ENCODE measurements at places on chromosomes 6 and 20. TPM values are rescaled to one million over a fixed set of nuclear protein-coding genes. Genes with fewer than 3 reads are reported as not detected.

Gene CST5
- total RNA-seq: not detected

Gene DEFB127
- total RNA-seq: not detected

- no peak for DNase-seq
Measured at GRCh38 chr6:57252975-57253374, 30.9 kb upstream of the RAB23 start.

Gene TP53RK
- total RNA-seq: 26.2 TPM

DNA sequence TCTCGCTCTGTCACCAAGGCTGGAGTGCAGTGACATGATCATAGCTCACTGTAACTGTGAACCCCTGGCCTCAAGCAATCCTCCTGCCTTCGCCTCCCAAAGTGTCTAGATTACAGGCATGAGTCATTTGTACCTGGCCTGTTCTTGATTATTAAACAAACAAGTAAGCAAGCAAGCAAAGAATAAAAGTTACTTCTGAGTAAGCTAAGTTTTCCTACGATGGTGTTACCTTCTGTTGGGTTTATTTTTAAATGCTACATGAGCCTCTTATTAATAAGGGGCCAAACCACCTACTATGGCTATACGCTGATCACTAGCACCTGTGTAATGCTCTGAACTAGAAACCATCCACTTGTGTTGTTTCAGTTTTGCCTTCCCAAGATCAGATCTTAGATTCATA, 50.8 kb downstream of the IL22RA2 start:
- no peak for DNase-seq

DNA sequence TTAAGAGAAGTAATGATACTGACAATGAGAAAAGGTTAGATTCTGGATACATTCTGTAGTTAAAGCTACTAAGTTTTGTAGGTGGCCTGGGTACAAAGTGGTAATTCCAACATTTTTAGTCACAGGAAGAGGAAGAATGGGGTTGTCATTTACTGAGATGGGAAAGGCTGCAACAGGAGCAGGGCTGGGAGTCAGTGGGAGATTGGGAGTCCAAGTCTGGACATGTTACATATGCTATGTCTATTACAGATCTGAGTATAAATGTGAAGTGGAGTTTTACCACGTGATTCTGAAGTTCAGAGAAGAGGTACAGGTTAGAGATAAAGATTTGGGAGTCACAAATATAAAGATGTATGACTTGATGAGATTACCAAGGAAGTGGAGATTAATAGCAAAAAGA, 116.2 kb downstream of the RWDD2A start:
- DNase-seq: no peak
